Stimulated activated CD8-positive, alpha-beta memory T cell treated with anti-CD3 and anti-CD28 coated beads, Interleukin-15, amount 100 ng/mL, for 1 hour (primary cell): ENCODE measurements at places on chromosomes 13 and 19.

DNA sequence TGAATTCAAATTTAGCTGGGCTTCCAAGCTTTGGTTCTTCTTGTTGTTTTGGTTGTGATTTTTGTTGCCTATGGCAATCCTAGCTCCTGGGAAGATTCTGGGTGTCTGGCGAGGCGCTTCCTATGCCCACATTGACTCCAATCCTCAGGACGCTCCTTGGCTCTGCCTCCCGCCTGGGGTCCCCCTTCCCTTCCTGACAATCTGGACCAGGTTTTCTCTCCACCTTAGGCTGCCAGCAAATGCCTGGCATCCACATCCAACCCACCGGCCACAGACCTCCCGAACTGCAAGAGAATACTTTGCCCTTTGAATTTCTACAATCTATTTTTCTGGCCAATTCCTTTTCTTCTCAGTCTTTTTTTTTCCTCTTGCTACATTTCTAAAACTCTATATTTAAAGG is 186.9 kb upstream of the UBL3 start:
- no peak for DNase-seq

- DNase-seq, result no peak
Observed at GRCh38 chr13:114038900-114039299, 65.0 kb upstream of the C13orf46 start.

DNA sequence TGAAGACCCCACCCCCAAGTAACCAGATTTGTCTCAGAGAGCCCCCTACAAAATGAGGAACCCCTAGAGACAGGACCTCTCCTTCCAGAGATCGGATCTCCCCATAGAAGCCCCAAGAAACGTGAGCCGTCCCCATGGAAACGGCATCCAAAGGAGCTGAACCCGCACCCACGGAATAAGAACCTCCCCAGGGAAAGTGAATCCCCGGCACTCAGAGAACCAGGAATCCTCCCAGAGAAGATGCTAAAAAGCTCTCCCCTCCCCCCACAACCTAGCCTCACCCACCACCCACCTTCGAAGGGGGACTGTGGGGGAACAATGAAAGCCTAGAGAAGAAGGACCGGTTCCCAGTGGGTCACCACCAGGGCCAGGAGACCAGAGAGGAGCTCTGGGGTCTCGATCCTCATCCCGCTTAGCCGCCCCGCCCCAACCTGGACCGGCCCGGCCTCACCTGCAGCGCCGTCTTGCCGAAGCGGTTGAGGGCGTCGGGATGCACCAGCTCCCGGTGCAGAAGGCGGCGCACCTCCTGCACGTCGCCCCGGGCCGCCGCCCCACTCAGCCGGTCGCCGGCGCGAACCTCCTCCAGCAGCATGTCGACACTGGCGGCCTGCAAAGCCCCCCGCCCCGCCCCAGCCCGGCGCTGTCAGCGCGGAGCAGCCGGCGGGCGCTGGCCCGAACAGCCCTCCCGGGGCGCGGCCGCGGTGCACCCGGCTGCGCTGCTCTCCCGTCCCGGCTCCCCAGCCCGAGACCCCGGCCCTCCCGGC is 535 bp downstream of the CDKN2D start:
- no peak for DNase-seq

DNA sequence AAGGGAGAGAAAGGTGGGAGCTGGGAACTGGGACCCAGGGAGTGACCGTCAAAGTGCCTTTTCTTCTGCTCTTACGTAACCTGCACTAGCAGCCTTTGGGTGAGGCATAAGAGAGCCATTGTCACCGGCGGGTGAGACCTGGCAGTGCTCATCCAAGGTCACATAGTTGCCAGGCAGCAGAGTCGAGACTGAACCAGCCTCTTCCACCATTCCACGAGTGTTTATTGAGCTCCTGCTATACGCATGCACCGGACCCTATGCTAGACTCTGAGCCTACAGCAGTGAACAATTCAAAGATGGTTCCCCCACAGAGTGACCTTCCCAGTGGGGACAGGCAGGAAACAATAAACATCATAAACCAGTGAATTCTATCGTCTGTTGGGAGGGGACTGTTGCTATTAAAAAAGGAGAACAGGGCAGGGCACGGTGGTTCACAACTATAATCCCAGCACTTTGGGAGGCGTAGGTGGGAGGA is 18.6 kb upstream of the STRN4 start:
- DNase-seq, result no peak

DNA sequence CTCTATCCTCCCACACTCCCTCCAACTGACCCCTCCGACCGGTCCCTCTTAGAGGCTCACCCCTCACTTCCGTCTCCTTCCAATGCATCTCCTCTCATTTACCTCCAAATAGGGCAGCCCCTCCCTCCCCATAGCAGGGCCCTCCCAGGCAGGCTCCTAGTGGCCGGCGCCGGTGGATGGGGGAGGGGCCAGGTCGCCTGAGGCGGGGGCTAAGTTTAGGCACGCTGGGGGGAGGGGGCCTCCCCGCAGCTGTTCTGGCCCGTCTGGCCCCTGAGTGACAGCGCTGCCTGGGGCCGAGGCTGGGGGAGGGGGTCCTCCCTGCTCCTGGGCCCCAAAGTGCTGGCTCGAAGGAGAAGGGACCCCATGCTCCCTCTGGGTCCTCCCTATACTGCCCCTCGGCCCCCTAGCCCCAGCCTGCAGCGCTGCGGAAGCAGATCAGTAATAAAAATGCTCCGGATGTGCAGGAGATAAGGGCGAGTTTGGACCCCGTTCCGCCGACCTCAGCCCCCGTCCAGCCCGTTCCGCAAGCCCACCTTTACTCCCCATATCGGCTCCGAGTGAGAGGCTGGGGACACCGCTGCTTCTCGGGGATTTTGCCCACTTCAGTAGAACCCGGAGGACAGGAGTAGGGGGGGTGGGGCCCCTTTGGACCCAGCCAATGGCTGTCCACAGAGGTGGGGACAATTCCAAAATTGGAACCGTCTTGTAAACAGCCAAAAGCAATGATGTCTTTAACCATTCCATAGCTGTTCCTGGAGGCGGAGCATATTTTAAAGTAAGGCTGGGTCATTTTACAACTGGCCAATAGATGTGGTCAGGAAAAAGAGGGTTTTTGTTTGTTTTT is 4.0 kb downstream of the RTN2 start:
- no peak for DNase-seq

GRCh38 chr19:5104871-5105351 is 136.0 kb downstream of the KDM4B start:
- DNase-seq, result no peak

DNA sequence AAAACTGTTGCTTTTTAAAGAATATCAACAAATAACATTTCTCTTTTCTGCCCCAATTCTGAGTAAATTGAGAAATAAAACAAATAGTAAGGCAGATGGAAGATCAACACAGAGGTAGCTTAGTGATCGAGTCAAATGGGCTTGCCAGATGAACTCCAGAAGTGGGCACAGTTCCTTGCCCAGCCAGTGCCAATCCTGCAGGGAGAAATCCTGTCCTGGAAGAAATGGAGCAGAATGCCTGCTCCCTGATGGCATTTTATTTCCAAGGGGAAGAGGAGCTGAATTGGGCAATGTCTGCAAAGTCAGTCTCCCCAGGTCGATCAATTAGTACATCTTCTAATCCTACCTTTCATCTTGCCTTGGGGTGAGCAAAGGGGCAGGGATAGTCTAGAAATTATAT is 225.3 kb downstream of the NHLRC3 start:
- DNase-seq, result no peak

DNA sequence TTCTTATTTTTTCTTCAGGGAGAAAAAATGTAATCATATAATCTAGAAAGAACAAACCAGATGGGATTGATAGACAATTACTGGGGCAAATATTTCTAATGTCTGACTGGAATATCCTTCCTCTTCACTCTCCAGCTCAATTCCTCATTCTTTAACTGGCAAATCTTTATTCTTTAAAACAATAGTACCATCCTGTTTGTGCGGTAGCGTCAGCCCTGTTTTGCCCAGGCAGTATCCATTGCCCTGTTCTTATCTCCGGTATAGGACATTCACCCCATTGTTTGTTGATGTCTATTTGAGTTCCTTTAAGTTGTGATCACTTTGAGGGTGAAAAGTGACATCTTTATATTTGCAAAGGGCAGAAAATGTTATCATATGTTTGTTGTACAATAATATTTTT is 185.4 kb downstream of the POSTN start:
- no peak for DNase-seq

DNA sequence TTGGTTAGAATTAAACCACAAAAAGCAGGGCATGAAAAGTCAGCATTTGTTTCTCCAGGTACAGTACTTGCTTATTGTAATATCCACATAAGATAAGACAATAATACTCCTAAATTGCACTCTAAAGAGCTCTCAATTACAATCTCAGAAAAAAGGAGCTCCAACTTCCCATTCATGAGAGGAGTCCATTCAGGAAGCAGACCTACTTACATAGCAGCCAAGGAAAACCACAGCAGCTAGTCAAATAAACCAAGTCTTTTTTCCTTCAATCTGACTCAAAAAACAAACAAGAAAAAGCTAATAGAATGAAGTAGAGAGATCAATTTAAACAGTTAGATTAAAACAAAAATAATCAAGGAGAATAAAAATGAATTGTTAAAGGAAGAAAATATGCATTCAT is 885.2 kb upstream of the SLITRK6 start:
- no peak for DNase-seq

- DNase-seq, result no peak
Observed at GRCh38 chr19:13286195-13286985, 136.2 kb downstream of the IER2 start.

- no peak for DNase-seq
Observed at GRCh38 chr19:48926909-48927308, 6.6 kb upstream of the DHDH start.

- DNase-seq, result no peak
Observed at GRCh38 chr13:108958013-108958376, 328.6 kb downstream of the MYO16 start.

DNA sequence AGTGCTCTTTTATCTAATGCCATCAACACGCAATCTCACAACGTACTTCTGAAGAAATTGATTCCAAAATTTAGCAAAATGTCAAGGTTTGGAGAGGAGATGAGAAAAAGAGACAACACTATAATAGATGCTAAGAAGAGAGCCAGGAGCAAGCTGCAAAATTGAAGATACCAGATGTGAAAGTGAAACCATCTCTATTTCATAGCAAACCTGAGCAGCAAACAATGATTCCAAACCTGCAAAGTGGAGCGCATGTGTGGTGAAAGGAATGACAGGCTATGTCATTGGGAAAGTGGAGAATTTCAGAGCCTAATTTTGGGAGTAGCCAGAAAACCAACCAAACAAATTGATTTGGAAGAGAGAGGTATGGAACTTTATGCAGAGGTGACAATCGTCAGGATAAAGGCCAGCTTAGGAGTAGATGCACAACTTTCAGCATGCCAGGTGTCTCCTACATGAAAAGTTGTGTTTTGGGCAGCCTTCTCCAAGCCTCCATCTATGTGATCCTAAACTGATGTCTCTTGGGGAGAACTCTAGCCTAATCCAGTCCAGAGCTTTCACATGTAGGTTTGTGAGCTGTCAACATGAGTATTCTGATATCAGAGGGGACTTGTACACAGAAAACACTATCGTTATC is 158.4 kb upstream of the FNDC3A start:
- no peak for DNase-seq

DNA sequence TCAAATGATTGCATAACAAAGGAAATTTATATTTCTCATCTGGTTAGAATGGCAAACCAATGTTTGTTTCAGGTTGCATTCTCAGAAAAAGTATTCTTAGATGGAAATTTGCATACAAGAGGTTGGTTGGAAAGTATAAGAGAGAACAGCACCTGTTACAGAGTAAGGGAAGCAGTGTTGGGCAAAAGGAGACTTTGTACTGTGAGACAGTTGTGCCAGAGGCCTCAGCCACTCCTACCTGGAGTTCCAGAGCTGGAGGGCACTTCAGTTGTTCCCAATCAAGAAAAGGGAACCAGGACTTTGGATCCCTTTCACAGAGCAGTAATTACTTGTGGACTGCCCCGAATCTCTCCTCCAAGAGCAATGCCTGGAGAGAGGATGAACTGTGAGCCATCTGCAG is 81.8 kb downstream of the SPRY2 start:
- DNase-seq, result no peak

DNA sequence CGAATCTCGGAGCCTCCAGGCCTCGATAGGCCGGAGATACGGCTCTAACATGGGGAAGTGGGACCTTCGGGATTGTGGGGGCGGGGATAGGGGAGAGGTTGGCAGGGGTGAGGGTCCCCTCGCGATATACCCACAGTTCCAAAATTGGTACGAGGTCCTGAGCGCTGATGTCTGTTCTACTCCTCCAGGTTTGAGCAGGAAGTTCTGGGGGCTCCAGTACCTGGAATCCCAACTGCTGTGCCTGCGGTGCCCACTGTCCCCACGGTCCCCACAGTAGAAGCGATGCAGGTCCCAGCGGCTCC is 447 bp downstream of the RBM42 start:
- DNase-seq, result no peak

DNA sequence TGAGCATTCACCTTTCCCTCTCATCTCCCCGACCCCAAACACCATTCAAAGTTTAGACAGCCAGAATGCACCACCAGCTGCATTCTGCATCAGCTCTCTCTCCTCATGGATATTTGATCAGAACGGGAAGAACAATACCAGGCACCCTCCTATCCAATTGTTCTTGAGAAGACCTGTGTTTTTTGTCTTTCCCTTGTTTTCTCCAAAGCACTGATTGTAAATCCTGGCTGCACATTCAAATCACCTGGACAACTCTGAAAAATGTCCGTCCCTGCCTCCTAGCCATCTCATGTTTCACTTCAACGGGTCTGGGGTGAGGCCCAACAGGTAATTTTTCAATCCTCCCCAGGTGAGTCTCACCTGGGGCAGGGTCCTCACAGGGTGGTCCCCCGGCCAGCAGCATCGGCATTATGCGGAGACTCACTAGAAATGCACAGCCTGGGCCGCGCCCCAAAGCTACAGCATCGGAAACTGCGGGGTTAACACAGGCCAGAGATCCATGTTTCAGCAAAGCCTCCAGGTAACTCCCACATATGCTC is 5.5 kb downstream of the IRS2 start:
- DNase-seq, result no peak

GRCh38 chr13:67090856-67091255 is 139.3 kb downstream of the PCDH9 start:
- no peak for DNase-seq

- no peak for DNase-seq
Observed at GRCh38 chr13:96223231-96223630, 133.3 kb downstream of the HS6ST3 start.

GRCh38 chr19:55857149-55857548 is 20.8 kb downstream of the NLRP4 start:
- no peak for DNase-seq

GRCh38 chr13:36981156-36981743 is 17.9 kb downstream of the ALG5 start:
- DNase-seq, result no peak

DNA sequence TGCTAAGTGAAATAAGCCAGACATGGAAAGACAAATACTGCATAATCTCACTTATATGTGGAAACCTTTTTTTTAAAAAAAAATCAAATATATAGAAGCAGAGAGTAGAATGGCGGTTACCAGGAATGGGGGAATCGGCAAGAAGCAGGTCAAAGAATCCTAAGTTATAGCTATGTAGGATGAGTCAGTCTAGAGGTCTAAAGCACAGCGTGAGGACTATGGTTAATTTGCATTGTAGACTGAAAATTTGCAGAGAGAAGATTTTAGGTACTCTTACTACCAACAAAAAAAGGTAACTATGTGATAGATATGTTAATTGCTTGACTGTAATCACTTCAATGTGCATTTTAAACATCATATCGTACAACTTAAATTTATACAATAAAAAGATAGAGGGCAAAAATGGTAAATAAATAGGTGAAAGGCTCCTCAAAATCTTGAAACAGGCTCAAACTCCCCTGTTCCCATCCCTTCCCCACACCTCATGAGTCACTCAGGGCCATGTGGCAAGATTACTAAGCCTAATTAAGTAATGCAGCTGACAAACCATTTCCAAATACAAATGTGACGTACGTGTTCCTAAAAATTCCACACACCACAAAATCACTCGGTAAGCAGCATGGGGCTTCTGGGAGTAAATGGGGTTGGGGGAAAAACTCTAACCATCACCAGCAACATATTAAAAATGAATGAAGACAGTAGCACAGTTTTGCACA is 159.0 kb downstream of the USP12 start:
- DNase-seq, result no peak
